HepG2 (cell line): ENCODE measurements at places on chromosomes 5 and 9.
A peak's percentile ranks its signal among the peaks of the same experiment; 100 is the strongest.

- no peak for DNase-seq
These were observed 240.5 kb downstream of the CETN3 start for GRCh38 chr5:90169078-90169477.

DNA sequence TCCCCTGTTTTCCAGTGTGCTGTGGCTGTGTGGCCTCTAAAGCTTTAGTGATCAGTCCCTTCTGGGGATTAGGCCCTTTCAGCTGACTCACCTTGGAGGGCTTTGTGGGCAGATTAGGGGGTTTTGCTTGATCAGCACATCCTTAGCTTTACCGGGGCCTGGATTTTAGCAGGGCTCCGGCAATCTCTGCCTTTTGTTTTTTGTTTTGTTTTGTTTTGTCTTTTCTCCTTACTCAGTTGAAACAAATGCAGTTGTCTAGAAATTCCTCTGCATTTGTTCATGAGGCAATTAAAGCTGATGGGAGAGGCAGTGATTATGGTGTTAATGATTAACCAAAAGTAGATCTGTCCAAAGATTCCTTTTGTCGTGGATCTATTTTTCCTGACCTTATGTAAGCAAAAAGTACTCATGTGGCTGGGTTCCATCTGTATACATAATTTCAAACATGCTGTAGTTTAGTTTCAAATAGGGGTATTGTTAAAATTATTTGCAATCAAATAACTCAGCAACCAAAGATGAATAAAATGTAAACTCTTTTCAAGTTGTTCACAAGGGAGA is 5.2 kb upstream of the TDRD7 start:
- peak; percentile 89 for DNase-seq

DNA sequence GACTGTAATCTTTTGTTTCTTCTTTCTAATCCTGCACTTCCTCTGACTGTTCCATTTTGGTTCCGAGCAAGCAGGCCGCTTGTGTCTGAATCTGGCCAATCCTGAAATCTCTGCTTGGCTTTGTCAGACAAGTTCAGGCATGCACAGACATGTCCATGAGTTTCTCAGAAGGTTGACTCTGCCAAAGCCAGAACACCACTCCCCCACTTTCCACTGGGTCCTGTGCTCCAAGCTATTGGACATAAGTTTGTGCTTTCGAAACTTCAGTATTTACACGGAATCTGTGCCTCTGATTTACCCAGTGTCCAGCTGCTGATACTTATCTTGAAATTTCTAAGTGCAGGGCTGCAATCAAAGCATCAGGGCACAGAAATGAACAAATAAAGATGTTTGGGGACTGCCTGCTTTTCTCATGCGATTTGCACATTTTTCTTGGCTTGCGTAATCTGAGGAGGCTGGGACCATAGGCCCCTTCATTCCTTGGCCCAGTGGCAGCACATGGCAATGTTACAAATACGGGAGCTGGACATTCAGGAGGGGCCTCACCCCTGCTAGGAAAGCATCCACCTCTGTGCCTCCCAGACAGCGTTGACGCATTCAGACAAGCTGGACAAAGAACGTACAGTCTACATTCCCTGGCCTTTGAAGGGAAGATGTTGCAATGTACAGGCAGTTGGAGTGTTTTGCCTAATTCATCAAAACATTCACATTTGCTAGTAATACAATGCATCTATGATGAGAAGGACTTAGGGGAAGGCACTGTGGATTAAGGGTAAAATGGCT is 209.2 kb upstream of the PAPPA start:
- DNase-seq = peak; percentile 99

GRCh38 chr5:131994533-131995226 is 16.8 kb downstream of the ACSL6 start:
- DNase-seq = peak; percentile 62

- DNase-seq = no peak
These were observed 19.0 kb upstream of the CRB2 start for GRCh38 chr9:123336959-123337358.

- DNase-seq = no peak
These were observed 19.2 kb downstream of the GADD45G start for GRCh38 chr9:89623925-89624420.

DNA sequence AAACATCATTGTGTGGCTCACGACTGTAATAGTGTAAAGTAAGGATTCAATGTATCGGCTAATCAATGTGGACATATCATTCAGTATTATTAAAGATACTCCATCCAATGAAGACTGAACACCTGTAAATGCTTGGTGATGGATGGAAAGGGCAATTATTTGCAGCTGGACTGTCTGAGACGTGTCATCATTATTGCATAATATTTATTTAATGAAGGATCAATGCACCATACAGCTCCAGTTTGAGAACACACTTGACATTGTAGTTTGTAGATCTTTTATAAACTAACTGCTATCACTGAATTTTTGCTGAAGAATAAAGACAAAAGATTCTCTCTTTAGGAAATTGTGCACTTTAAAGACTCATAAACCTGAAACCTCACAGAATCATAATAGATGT is 117.6 kb upstream of the CCDC152 start:
- DNase-seq = no peak

DNA sequence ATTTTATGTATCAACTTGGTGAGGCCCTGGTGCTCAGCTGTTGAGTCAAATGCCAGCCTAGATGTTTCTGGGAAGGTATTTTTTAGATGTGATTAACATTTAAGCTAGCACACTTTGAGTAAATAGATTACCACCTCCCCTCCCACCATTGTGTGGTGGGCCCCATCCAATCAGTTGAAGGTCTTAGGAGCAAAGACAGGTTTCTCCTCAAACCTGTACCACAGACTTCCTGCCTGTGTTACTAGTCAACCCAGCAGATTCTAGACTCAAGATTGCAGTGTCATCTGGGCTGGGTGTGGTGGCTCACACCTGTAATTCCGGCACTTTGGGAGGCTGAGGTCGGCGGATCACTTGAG is 33.8 kb downstream of the MRPL36 start:
- no peak for DNase-seq

GRCh38 chr9:14341437-14342122 is 27.6 kb upstream of the NFIB start:
- DNase-seq = no peak

DNA sequence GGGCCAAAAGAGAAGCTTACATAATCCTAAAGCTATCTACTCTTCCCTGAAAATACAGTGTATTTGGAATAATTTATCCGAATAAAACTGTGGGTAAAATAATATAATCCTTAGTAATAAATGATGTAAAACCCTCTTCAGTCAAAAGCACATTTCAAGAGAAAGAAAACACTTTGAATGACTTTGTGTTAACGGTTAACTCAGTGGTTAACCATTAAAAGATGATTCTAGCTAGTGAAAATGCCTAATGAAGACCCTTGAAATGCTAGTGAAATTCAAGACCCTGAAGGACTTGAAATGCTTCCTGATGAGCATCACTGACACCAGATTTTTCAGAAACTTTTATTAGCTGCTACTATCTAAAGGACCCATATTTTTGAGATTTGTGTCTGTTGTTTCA is 70.7 kb downstream of the COX7C start:
- no peak for DNase-seq
